ENCODE measurements at places on chromosomes 7 and 10. TPM values are rescaled to one million over a fixed set of nuclear protein-coding genes. Genes with fewer than 3 reads are reported as not detected.

Gene ZRANB1
- total RNA-seq = 78.6 TPM

Gene RP9
- 6.6 TPM for total RNA-seq

Gene MRLN
- not detected for total RNA-seq

Gene LRRTM3
- total RNA-seq = 30.7 TPM

Gene ALOX5
- 0.62 TPM for total RNA-seq

Gene ATE1
- 73.3 TPM for total RNA-seq
